ENCODE measurements at places on chromosomes 4 and X. TPM values are rescaled to one million over a fixed set of nuclear protein-coding genes. Genes with fewer than 3 reads are reported as not detected.

DNA sequence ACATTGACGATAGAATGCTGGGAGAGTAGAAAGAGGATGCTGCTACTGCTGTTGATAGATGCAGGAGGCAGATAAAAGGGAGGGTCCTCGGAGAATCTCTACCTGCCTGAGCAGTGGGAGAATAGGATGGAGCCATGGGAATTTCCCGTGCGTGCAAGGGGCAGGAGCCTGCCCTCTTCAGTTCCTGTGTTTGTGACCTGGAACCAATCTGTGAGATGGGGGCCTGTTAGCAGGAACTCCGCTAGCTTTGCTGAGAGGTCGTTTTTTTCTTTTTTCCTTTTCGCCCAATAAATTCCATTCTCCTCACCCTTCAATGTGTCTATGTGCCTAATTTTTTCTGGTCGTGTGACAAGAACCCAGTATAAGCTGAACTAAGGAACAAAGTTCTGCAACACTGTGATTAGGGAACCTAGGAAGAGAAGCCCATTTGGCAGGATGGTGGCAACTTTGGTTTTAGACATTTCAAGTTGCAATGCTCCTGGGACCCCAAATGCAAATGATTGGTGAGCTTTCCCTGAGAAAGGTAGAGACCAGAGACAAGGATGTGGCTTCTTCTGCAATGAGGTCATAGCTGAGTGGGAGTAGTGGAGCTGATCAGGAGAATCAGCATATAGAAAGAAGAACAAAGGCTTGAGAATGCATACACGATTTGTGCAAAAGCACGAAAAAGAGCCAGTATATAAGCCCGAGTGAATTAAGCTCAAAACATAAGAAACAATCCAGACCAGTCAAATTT lies 23.9 kb downstream of the SLC39A8 start:
- no peaks in the 10 kb centered on the region for H3K36me3 ChIP-seq
- H3K27me3 ChIP-seq = no peaks in the 10 kb centered on the region
- no peak overlapping the region for H3K27ac ChIP-seq
- DNase-seq = no peak

GRCh38 chr4:41267997-41268396 lies 11.3 kb downstream of the UCHL1 start:
- H3K36me3 ChIP-seq = no peaks in the 10 kb centered on the region
- H3K27ac ChIP-seq = no peak overlapping the region
- no peak for DNase-seq
- H3K4me3 ChIP-seq = no peak overlapping the region
- H3K4me1 ChIP-seq = no peaks in the 10 kb centered on the region

- no peaks in the 10 kb centered on the region for H3K36me3 ChIP-seq
- H3K27me3 ChIP-seq = no peaks in the 10 kb centered on the region
- H3K27ac ChIP-seq = no peak overlapping the region
- no peak for DNase-seq
- no peak overlapping the region for H3K4me3 ChIP-seq
These were observed 139.5 kb downstream of the ANKRD50 start for GRCh38 chr4:124573056-124573455.

DNA sequence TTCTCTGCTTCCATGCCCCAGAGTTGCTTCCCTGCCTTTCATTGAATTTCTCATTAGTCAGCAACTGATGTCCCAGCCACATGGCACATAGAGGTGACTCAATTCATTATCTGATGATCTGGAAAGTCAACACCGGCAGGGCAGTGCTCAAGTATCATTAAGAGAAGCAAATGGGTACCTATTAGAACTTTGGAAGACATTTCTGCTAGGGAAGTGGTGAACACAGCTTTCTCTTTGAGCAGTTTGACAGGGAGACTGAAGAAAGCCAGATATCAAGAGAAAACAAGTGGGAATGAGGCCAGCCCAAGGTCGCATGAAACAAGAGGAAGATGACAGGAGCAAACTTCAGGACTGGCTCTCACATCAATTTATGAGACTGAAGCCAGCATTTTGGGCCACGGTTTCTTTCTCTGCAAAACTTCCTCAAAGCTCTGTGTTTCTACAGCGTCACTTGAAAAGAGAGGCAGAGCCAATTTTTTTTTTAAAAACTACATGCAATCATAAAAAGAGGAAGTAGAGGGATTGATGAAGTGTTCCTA lies 108.3 kb upstream of the RPS6KA3 start:
- H3K36me3 ChIP-seq = no peaks in the 10 kb centered on the region
- H3K4me3 ChIP-seq = no peak overlapping the region
- H3K27me3 ChIP-seq = no peaks in the 10 kb centered on the region

- no peaks in the 10 kb centered on the region for H3K4me1 ChIP-seq
- no peak overlapping the region for H3K27ac ChIP-seq
- H3K4me3 ChIP-seq = no peak overlapping the region
- H3K27me3 ChIP-seq = no peaks in the 10 kb centered on the region
- H3K36me3 ChIP-seq = no peaks in the 10 kb centered on the region
These were observed 493.7 kb downstream of the KCNIP4 start for GRCh38 chr4:21454831-21455230.

GRCh38 chr4:107815158-107815557 lies 9.6 kb upstream of the SGMS2 start:
- DNase-seq = no peak
- H3K4me1 ChIP-seq = no peaks in the 10 kb centered on the region
- H3K27me3 ChIP-seq = peaks cover 11% of the 10 kb centered on the region
- H3K4me3 ChIP-seq = no peak overlapping the region
- no peaks in the 10 kb centered on the region for H3K36me3 ChIP-seq
- no peak overlapping the region for H3K27ac ChIP-seq

- H3K36me3 ChIP-seq = no peaks in the 10 kb centered on the region
- no peak overlapping the region for H3K27ac ChIP-seq
- H3K4me1 ChIP-seq = no peaks in the 10 kb centered on the region
- H3K4me3 ChIP-seq = no peak overlapping the region
- no peak for DNase-seq
These were observed 264.0 kb upstream of the BOD1L1 start for GRCh38 chr4:13891544-13891939.

DNA sequence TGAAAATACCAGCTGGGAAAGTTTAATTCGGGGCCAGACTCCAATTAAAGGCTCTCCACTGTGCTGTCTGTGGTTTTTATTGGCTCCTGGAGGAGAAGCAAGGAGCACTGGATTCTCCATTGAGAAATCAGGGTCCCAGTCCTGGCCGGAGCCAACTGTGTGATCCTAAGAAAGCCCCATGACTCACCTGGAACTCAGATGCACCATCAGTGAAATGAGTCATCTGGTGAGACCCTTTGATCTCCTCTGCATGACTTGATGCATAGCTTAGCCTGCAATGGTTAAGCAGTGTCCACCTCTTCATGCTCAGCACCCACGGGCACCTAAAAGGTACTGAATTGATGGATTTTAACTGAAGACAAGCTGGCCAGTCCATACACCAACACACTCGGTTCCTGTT lies 119.2 kb upstream of the VCX3B start:
- H3K27me3 ChIP-seq = no peaks in the 10 kb centered on the region
- no peak overlapping the region for H3K4me3 ChIP-seq
- DNase-seq = no peak

DNA sequence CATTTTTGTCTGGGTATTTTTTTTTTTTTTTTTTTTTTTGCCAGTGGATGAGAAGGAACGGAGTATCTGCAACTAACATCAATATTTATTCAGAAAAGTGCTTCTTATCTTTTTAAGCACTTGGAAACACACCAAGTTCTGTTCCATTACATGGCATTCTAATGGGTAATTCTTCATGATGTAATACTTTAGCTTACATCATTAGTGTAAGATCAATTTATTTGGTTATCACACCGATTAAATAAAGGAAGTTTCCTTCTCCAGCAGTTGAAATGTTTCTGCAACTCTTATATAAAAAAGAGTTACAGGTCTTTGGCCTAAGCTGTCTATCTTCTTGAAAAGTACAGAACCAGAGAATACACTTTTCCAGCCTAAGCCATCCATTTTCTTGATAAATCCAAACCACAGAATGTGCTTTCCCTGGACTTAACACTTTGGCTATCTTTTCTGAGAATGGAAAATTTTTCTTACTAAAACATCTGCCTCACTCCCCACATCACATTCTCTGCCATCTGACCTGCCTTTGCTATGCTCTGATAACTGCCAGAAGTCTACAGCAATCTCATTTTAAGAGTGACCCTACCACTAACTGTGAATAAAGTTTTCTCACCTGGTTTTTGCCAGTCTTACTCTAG lies 191.9 kb upstream of the MAB21L2 start:
- no peak overlapping the region for H3K4me3 ChIP-seq
- H3K27ac ChIP-seq = no peak overlapping the region

DNA sequence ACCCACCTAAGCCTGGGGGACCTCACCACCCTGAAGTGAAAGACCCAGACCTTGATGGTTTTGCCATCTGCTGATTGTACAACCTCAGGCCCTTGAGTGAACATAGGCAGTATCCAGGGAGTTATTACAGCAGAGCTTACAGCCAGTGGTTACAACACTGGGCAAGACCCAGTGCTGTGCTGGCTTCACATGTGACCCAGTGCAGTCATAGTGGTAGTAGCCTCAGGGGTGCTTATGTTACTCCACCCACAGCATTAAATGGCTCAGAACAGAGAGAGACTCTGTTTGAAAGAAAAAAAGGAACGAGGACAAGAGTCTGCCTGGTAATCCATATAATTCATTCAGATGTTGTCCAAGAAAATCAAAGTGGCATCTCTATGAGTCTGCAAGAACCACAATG lies 45.2 kb upstream of the DACH2 start:
- DNase-seq = no peak
- no peak overlapping the region for H3K27ac ChIP-seq
- H3K36me3 ChIP-seq = no peaks in the 10 kb centered on the region
- no peaks in the 10 kb centered on the region for H3K27me3 ChIP-seq

DNA sequence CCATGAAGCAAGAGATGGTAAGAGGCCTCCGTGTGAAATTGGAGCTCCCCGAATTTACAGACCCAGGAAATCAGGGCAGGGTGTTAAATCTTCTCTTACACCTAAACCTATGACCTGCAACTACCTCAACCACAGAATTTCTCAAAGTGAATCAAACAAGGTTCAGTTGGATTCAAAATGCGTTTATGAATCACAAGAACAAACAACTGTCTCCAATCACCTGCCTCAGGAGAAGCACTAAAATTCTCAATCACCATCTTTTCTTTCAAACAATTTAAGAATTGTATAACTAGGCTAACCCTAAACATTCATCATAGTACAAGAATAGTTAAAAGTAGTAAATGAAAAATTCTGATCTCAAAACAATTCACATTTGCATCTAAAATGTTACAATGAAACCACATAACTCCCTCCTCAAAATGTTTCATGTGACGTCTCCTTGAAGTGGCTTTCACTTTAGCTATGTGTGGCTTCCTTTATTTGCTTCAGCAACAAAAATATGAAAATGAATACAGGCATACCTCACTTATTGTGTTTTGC lies 19.2 kb downstream of the PPP3CA start:
- no peaks in the 10 kb centered on the region for H3K27me3 ChIP-seq
- peak overlapping the region; percentile 16 for H3K4me3 ChIP-seq
- DNase-seq = peak; percentile 12
- peak overlapping the region; percentile 67 for H3K27ac ChIP-seq
- H3K4me1 ChIP-seq = peaks cover 17% of the 10 kb centered on the region
- no peaks in the 10 kb centered on the region for H3K36me3 ChIP-seq

- H3K27me3 ChIP-seq = peaks cover 2% of the 10 kb centered on the region
- H3K27ac ChIP-seq = no peak overlapping the region
- DNase-seq = no peak
- H3K4me3 ChIP-seq = no peak overlapping the region
- no peaks in the 10 kb centered on the region for H3K36me3 ChIP-seq
- no peaks in the 10 kb centered on the region for H3K4me1 ChIP-seq
These were observed 19.2 kb upstream of the ADRA2C start for GRCh38 chr4:3746701-3747580.

- H3K4me3 ChIP-seq = no peak overlapping the region
- H3K27me3 ChIP-seq = no peaks in the 10 kb centered on the region
- H3K27ac ChIP-seq = no peak overlapping the region
- H3K36me3 ChIP-seq = no peaks in the 10 kb centered on the region
These were observed 14.0 kb upstream of the XPNPEP2 start for GRCh38 chrX:129724754-129725153.

- H3K36me3 ChIP-seq = no peaks in the 10 kb centered on the region
- no peaks in the 10 kb centered on the region for H3K27me3 ChIP-seq
- no peak overlapping the region for H3K27ac ChIP-seq
- H3K4me3 ChIP-seq = no peak overlapping the region
- DNase-seq = no peak
These were observed 24.0 kb upstream of the MED14 start for GRCh38 chrX:40759374-40759773.

DNA sequence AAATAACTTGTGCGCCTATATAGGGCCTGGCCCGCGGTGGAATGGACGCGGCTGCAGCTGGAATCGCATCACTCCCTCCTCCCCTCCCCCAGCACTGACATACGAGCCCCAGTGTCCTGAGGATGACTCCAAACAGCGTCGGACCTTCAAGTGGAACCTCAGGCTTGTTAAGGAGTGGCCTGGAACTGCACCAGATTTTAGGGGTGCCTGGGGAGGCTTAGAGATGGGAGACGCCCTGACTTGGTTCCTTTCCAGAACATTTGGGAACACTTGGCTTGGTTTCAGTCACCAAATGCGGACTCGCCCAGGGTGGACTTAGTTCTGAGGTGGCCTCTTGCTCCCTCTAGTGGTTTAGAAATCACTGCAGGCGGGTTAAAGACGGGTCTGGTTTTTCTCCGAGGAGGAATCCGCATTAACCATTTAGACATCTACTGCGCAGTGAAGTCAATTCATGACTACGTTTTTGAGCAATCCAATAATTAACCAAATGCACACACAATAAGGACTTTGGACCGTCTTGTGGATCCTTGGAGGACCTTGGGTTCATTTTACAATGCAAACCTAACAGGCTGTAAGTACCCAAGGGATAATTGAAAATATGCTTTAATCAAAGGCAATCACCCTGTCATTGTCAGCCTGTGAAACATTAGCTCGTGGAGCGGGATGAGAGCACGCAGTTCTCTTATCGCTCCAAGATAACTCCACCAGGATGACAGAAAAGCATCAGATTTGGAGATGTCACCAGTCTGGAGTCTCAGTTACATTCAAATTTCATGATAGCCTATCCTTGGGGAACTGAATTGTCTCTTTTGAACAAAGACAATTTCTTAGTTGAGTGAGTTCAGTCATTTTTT lies 11.2 kb upstream of the PDGFRA start:
- peak; percentile 53 for DNase-seq
- peaks cover 10% of the 10 kb centered on the region for H3K27me3 ChIP-seq
- H3K4me3 ChIP-seq = peak overlapping the region; percentile 39
- H3K36me3 ChIP-seq = no peaks in the 10 kb centered on the region
- no peak overlapping the region for H3K27ac ChIP-seq
- no peaks in the 10 kb centered on the region for H3K4me1 ChIP-seq

DNA sequence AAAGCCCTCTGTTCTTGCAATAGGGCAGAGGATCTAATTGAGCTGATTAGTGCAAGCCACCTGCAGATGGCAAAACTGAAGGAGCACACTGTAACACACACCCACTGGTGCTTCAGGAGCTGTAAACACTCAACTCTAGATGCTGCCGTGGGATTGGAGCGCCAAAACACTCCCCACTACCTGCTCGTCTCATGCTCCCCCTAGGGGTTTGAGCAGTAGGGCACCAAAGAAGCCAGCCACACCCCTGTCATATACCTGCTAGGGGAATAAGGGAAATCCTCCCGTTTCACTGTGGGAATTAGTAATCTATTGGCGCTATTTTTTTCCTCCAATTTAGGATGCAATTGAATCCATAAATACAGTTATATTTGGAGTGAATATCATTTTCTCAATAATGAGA lies 360.2 kb downstream of the GLUD2 start:
- H3K36me3 ChIP-seq = no peaks in the 10 kb centered on the region
- no peak overlapping the region for H3K27ac ChIP-seq
- no peaks in the 10 kb centered on the region for H3K4me1 ChIP-seq

The CWH43 gene
- not detected for total RNA-seq

The COX7B gene
- total RNA-seq = 109 TPM

The PIM2 gene
- 158 TPM for total RNA-seq

The AKAP17A gene
- total RNA-seq = 127 TPM

The ART3 gene
- total RNA-seq = not detected

The GPR50 gene
- not detected for total RNA-seq

The DRD5 gene
- total RNA-seq = not detected

The F8A2 gene
- total RNA-seq = not detected

The F11 gene
- not detected for total RNA-seq

All from T-cell (primary cell).